ENCODE measurements at places on chromosomes 7 and 10. TPM values are rescaled to one million over a fixed set of nuclear protein-coding genes. Genes with fewer than 3 reads are reported as not detected.

DNA sequence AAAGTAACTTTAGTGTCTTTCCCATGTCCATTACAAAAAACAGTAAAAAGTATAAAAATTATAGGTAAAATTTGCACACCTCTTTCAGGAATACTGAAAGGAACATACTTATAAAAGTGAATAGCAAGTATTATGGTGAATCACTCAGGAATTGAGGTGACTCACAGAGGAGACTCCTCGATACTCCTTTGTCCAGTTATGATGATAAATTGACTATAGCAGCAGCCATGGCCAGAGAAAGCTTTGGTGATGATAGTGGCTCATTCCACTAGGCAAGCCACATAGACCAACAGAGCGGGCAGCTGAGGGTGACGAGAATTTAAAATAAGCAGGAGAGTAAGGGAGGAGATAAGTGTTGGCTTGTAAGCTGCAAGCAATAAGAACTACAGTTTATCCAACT lies 1231.1 kb upstream of the CELF2 start:
- no peak for DNase-seq

DNA sequence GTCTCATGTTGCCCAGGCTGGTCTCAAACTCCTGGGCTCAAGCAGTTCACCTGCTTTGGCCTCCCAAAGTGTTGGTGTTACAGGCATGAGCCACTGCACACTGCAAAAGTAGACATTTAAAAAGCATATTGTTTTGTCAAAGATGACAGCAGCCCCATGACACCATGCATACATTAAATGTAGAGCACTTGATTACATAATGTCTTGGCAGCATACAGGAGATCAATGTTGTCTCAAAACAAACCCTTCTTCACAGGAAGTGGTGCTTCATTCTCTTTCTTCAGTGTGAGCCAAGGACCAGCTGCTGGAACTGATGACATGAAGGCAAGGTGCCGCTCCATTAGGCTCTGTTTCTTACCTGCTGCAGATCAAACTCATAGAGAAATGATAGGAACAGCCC lies 218.4 kb downstream of the KLF6 start:
- DNase-seq = no peak

DNA sequence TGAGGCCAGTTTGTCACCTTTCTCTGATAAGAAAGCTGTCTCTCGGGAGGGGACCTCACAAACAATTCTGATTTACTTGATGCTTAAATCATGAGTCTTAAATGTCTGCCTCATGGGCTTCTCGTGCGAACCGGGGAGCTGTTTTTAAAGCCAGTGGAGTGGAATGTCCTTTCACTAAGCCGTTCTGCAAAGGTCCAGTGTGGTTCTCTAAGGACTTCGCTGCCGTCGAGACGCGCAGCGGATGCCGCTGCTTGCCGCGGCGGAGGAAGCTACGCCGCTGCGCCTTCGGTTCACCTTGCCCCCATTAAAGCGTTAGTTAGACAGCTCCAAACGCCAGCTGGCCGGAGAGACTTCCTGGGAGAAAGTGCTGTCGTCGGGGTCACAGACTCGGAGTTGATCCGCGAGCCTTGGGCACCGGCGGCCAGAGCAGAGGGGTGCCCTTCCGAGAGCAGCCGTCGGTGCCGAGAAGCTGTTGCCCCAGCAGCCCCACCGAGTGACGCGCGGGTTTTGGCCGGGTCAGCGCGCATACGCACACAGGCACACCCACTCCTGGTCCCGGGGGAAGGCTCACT lies 1.3 kb upstream of the HMX3 start:
- no peak for DNase-seq

- DNase-seq = no peak
Observed at GRCh38 chr10:132858121-132859081, 72.5 kb upstream of the NKX6-2 start.

Gene VAX1
- 0.23 TPM for polyA plus RNA-seq

Data from BJ (cell line).